Upper lobe of left lung (tissue), 6 donors: ENCODE measurements at places on chromosomes 2 and 18. TPM values are rescaled to one million over a fixed set of nuclear protein-coding genes. Genes with fewer than 3 reads are reported as not detected.

GRCh38 chr2:183455056-183455455 is 330.8 kb downstream of the NUP35 start:
- no peak for DNase-seq

DNA sequence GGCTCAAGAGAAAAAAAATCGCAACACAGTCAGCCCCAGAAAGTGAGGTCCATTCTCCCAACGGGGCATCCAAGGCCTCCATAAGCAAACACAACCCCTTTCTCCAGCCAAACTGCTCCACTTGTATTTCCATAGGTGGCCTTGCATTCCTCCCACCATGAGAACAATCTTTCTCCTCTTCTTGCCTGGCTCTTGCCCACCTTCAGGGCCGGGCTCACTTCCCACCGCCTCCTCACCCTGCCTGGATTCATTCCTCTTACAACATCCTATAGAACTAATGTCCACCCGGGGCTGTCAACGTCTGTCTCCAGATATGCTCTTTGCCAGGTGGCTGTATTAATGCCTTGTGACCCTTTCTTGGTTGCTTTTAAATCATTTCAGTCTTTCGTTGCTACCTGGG is 124.5 kb downstream of the SMAD7 start:
- DNase-seq = no peak

- DNase-seq = no peak
Measured at GRCh38 chr18:55853268-55853667, 265.3 kb upstream of the TCF4 start.

DNA sequence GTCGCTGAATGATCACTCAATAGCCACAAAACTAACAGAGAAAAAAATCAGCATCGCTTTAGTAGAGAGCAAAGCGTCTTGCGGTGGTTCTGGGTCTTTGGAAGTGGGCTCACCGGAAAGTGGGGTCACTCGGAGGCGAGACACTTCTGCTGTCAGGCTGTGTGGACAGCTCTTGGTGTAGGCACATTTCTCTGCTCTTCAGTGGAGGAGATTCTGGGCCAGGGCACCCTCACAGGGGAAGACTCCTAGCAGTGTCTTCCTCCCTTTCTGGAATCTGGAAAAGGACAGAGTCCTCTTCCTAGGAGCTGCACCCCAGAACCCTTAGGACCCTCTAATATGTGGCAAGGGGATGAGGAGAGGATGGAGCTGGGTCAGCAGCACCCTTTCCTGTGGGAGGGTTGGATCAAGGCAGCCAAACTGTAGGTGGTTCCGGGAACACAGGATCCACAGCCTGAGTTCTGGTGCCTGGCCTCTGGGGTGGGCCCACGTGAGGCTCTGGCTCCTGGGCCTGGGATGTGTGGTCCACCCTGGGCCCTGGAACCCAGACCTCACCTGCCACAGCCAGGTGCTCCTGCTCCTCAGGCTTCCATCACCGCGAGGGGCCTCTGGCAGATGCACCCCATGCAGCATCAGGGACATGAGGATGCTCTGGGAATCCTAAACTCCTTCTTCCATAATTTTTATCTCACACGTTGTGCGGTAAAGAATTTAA is 25.1 kb downstream of the GPR35 start:
- DNase-seq = no peak

- no peak for DNase-seq
Measured at GRCh38 chr2:187935126-187935525, 356.5 kb upstream of the GULP1 start.

CAPN14 gene
- 0.15 TPM for total RNA-seq

DNA sequence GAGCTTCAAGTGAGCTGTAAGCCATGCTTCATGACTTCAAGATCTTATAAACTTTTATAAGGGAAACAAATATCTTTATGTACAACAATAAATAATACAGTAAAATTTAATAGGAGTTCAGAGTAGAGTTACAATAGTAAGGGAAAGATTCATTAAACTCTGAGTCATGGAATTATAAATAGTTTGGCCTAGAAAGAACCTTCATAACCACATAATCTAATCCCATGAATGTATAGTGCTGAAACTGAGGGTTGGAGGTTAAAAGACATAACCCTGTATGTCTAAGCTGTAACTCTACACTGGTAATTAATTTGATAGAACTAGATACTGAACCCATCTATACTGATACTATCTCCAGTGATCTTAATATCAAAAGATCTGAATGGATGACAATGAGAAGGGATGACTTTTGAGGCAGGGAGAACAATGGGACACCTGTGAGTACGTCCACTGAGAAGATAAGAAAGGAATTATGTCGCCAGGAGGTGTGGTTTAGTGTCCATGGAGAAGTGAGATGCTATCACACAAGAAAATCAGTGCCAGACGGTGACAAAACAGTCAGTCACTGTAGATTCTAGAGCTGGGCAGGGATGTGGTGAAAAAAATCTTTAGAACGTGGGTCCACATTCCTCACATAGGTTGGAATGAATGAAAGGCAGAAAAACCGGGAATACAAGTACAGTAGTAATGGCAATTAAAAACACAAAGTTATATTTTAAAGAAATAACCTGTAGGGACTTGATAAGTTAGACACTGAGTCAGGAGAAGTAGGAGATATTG is 1.1 kb downstream of the IL1F10 start:
- no peak for DNase-seq

LBX2 gene
- 8.4 TPM for total RNA-seq

GRCh38 chr2:151609705-151610104 is 124.6 kb downstream of the NEB start:
- DNase-seq = no peak

DNA sequence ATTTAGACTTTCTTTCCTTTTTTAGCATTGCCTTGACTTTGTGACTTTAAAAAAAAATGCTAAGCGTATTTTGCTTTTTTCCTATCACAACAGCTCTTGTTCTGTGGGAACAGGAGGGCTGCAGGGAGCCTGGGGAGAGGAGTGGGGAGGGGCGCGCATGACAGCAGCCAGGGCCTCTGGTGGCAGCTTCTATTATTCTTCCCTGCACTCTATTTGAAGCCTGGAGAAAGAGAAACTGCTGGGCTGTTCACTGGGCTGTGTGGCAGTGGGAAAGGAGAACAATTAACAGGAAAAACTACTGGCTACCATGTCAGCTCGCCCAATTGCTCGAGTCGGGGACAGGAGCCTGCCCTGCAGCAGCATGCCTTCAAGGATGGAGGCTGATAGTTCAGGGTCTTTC is 119.0 kb upstream of the ZBTB14 start:
- DNase-seq = no peak

DNA sequence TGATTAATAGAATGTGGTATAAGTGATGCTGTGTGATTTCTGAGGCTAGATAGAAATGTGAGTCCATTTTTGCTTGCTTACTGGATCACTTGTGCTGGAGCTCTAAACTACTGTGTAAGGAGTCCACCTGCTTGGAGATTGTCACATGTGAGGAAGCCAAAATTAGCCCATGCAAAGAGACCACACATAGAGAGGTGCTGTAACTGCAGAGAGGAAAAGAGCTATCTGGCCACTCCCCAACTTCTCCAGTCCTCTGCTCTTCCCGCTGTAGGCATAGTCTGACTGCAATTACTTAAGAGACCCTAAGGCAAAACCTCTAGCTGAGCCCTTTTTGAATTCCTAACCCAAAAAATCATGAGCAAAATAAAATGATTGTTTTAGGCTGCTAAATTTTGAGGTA is 120.6 kb upstream of the FBXO11 start:
- no peak for DNase-seq

DNA sequence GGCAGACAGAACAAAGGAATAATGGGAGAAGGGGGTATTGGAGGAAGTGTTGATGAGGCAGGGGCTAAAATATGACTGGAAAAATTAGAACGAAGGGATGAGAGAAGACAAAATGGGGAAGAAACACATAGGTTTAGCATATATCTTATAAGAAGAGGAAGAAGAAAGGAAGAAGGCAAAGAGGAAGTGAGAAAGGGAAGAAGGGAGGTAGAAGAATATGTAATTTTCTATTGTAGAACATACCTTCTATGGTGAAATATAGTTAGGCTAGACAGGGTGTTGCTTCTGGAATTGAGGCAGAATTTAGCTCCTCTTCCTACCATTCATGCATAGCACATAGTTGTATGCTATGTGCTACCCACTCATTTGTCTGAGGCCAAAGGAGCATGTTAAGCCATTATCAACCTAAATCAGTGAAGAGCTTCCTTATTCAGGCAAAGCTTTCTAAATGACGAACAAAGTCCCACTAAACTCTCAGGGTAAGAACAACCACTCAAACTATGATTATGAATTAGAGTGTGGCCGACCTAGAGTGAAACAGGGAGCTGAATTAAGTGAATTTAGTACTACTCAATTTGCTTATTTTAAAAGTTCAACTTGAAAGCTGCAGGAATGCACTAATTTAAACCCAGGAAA is 180.9 kb upstream of the GALNT5 start:
- DNase-seq = no peak

SP140 gene
- total RNA-seq = 13.3 TPM

ZNF236 gene
- 9.0 TPM for total RNA-seq

GRCh38 chr2:110735366-110735765 is 3.0 kb downstream of the ACOXL start:
- DNase-seq = peak; percentile 82

RAB6C gene
- not detected for total RNA-seq

ITGB6 gene
- total RNA-seq = 124 TPM

- no peak for DNase-seq
Measured at GRCh38 chr2:128498589-128498988, 179.9 kb upstream of the HS6ST1 start.

SMYD1 gene
- not detected for total RNA-seq

GRCh38 chr2:235472443-235472842 is 21.4 kb upstream of the AGAP1 start:
- DNase-seq = no peak

GRCh38 chr2:42602876-42603219 is 34.4 kb downstream of the MTA3 start:
- DNase-seq = no peak

LIPT1 gene
- total RNA-seq = 5.6 TPM

SP9 gene
- total RNA-seq = not detected

SLC8A1 gene
- 21.8 TPM for total RNA-seq

- no peak for DNase-seq
Measured at GRCh38 chr18:63342206-63342605, 22.6 kb upstream of the BCL2 start.

ATP6V1B1 gene
- total RNA-seq = 23.0 TPM

NEURL3 gene
- not detected for total RNA-seq

- no peak for DNase-seq
Measured at GRCh38 chr2:143877056-143877455, 642.9 kb downstream of the ZEB2 start.

- DNase-seq = no peak
Measured at GRCh38 chr18:12658426-12659138, 675 bp upstream of the SPIRE1 start.

GRCh38 chr2:233480490-233481202 is 85.9 kb downstream of the USP40 start:
- DNase-seq = peak; percentile 93

- DNase-seq = no peak
Measured at GRCh38 chr2:127961729-127962128, 66.1 kb downstream of the SAP130 start.

GRCh38 chr18:33010149-33010548 is 237.3 kb upstream of the KLHL14 start:
- no peak for DNase-seq

DNA sequence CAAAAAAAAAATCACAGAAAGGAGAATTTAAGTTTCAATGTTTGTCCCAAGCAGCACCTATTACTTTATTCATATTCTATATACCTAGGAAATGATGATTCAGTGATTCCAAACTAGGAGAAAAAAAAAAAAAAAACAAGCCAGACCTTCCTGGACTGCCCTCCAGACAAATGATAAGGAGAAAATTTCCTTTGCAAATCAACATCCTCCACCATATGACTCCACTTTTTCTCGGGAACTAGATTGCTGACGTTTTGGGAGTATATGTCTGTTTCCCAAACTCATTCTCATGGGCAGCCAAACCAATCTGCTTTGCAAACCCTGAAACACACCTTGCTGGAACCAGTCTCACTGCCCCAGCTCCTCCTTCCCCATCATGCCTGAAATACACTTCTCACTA is 16.8 kb downstream of the AP1S3 start:
- no peak for DNase-seq

- DNase-seq = no peak
Measured at GRCh38 chr2:173830170-173830569, 135.0 kb downstream of the SP3 start.

DNA sequence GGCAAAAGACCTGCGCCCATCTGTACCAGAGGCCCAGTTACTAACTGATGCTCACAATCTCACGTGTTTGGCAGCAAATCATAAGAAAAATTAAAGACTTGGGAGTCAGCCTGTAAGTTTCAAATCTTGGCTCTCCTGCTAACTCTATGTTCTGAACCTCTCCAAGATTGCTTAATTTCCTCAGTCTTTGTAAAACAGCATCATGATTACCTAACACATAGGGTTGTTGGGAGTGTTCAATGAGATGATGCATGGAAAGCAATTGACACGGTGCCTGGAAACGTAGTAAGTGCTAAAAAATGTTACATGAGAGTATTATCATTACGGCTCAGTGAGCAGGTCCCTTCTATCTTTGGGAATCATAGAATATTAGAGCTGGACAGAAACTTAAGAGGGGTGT is 497.6 kb upstream of the TCF4 start:
- no peak for DNase-seq

DNA sequence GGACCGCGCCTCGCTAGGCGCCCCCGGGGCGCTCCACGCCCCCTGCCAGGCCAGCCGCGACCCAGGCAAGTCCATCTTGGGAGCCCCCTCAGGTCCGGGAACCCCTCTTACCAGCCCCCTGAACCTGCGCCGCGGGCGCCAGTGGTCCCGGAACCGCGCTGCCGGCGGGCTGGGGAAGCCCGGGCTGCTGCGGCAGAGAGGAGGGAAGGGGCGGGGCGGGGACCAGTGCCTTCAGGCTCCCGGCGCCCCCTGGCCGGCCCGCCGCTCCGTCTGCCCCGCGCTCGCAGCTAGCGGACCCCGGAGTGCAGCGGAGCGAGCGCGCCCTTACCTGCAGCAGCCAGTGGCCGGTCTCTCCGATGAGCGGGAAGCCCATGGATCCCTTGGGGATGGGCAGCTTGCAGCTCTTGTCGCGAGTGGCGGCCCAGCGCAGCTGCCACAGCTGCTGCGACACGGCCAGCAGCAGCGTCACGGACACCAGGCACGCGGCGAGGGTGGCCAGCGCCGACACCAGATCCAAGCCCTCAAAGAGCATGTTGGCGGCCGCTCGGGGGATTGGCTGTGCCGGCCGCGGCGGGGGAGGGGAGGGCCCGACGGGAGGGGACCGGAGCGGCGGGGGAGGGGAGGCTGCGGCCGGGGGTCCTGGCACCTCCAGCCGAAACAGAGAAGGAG is at the start of gene CYP26B1:
TSS of gene CYP26B1 (minus strand) at position 560 of the 669 bp plus-strand sequence. CDS start at position 532, 28 bp downstream.
- no peak for DNase-seq

DNA sequence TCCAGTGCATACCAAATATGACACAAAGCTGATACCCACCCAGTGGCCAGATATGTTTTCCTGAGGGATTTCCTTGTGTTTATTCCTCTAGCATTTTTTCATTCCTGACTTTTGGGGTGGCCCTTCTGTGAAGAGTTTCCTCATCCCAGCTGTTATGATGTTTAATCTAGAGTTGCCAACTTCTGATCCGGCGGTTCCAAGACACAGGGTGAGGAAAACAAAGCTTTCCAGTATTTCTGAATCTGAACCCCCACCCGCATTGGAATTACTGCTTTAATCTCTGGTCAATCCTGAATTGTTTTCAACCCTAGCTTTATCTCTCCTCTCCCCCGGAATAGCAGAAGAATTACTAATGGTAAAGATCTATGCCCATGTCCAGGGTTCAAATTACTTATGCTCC is 39.2 kb upstream of the PNPT1 start:
- no peak for DNase-seq
